ENCODE measurements at places on chromosomes 7 and 10. TPM values are rescaled to one million over a fixed set of nuclear protein-coding genes. Genes with fewer than 3 reads are reported as not detected.

DNA sequence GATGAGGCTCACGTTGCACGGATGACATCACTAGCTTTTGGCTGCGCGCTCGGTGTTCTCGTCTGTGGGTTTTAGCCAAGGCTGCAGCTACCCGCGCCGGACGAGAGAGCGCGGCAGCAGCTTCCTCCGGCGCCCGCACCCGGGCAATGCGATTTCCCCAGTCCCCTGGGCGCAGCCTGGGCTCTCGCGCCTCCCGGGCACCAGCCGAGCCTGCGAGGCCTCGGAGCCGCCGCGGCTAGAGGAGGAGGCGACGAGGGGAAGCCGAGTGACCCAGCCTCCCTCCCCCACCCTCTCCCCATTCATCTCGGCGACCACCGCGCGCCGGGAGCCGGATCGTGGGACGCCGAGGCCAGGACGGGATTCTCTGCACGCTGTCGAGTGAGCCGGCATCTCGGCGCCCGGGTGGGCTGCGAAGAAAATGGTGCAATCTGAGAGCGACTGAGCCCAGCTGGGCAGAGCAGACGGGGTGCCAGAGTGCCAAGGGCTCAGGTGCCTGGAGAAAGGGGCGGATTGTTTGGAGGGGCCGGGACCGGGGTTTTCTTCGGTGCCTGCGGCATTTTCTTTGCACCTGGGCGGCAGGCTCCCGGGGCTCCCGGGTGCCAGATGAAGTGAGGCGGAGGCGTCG, 1.2 kb upstream of the TMEM178B start:
- H3K4me1 ChIP-seq, result peaks cover 10% of the 10 kb centered on the region
- no peaks in the 10 kb centered on the region for H3K36me3 ChIP-seq
- DNase-seq, result no peak
- H3K4me3 ChIP-seq, result no peak overlapping the region

- peaks cover 4% of the 10 kb centered on the region for H3K27me3 ChIP-seq
- H3K4me3 ChIP-seq, result no peak overlapping the region
- no peak for DNase-seq
- H3K27ac ChIP-seq, result no peak overlapping the region
Measured at GRCh38 chr10:70928140-70928539, 39.8 kb upstream of the PCBD1 start.

- peaks cover 15% of the 10 kb centered on the region for H3K4me1 ChIP-seq
- no peaks in the 10 kb centered on the region for H3K27me3 ChIP-seq
- no peak overlapping the region for H3K4me3 ChIP-seq
Measured at GRCh38 chr7:1105189-1105588, 17.3 kb downstream of the GPER1 start.

DNA sequence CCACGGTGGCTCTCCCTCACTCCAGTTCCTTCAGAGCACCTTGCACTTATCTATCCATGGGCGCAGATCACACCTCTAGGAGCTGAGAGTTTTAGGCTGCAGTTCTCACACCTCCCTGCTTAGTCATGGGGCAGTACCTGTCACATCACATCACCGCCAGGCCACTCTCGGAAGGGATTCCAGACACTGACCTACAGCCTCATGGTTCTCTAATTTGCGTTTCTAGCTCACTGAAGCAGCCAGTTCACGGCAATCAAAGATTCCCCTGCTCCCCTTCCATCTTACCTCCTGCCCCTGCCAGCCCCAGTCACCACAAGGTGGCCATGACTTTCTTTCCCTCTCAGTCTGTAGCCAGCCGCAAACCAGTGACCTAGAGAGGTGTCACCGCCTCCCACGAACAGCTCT, 34.2 kb downstream of the ADRB1 start:
- H3K4me1 ChIP-seq, result no peaks in the 10 kb centered on the region
- H3K36me3 ChIP-seq, result no peaks in the 10 kb centered on the region
- no peak for DNase-seq

DNA sequence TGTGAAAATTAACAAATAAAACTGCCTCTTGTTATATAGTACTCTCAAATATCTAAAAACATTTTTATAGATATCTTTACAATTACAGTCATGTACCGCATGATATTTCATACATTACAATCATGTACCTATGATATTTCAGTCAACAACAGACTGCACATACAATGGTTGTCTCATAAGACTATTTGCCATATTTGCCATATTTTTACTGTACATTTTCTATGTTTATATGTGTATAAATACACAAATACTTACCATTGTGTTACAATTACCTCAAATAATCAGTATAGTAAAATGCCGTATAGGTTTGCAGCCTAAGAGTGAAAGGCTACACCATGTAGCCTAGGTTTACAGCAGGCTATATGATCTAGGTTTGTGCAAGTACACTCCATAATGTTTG, 336.0 kb upstream of the PCDH15 start:
- no peaks in the 10 kb centered on the region for H3K36me3 ChIP-seq
- no peaks in the 10 kb centered on the region for H3K27me3 ChIP-seq
- no peaks in the 10 kb centered on the region for H3K4me1 ChIP-seq
- no peak overlapping the region for H3K4me3 ChIP-seq

GRCh38 chr10:97075961-97076525, 109.7 kb downstream of the SLIT1 start:
- H3K36me3 ChIP-seq, result no peaks in the 10 kb centered on the region
- no peak overlapping the region for H3K27ac ChIP-seq
- no peak for DNase-seq

The DGKI gene
- 0.14 TPM for total RNA-seq

The NPFFR1 gene
- total RNA-seq, result not detected

The NSUN6 gene
- total RNA-seq, result 6.5 TPM
